Stimulated activated CD4-positive, alpha-beta T cell treated with anti-CD3 and anti-CD28 coated beads, Interleukin-12 subunit alpha, Interleukin-12 subunit beta, amount 100 ng/mL, for 4 hours (primary cell): ENCODE measurements at places on chromosomes 2 and 18.
A peak's percentile ranks its signal among the peaks of the same experiment; 100 is the strongest.

- DNase-seq = no peak
Observed at GRCh38 chr18:76368976-76369375, 126.1 kb downstream of the ZNF516 start.

- DNase-seq = no peak
Observed at GRCh38 chr2:199907008-199907714, 3.9 kb upstream of the C2orf69 start.

GRCh38 chr2:3174626-3175567, 202.7 kb downstream of the EIPR1 start:
- DNase-seq = no peak

GRCh38 chr2:10368491-10369231, 66.0 kb downstream of the HPCAL1 start:
- no peak for DNase-seq

GRCh38 chr2:24908461-24908901, 11.6 kb downstream of the ADCY3 start:
- DNase-seq = no peak

DNA sequence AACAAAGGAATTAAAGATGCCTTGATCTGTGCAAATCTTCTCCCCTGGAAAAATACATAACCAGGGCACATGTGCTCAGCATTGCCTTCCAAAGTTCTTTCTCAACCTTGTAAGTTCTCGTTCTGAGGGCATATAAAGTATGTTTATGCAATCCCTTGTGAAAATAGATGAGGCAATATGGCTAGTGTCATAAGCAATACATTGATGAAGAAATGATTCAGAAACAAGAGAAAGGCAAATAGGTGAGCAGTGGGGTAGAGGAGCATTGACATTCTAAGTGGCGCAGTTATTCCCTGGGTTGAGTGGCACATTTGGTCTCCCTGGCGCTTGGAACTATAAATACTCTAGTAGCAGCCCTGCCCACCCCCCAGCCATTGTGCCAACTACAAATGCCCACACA, 57.4 kb upstream of the PGAP1 start:
- no peak for DNase-seq

- DNase-seq = no peak
Observed at GRCh38 chr2:43305517-43305916, 79.1 kb upstream of the ZFP36L2 start.

DNA sequence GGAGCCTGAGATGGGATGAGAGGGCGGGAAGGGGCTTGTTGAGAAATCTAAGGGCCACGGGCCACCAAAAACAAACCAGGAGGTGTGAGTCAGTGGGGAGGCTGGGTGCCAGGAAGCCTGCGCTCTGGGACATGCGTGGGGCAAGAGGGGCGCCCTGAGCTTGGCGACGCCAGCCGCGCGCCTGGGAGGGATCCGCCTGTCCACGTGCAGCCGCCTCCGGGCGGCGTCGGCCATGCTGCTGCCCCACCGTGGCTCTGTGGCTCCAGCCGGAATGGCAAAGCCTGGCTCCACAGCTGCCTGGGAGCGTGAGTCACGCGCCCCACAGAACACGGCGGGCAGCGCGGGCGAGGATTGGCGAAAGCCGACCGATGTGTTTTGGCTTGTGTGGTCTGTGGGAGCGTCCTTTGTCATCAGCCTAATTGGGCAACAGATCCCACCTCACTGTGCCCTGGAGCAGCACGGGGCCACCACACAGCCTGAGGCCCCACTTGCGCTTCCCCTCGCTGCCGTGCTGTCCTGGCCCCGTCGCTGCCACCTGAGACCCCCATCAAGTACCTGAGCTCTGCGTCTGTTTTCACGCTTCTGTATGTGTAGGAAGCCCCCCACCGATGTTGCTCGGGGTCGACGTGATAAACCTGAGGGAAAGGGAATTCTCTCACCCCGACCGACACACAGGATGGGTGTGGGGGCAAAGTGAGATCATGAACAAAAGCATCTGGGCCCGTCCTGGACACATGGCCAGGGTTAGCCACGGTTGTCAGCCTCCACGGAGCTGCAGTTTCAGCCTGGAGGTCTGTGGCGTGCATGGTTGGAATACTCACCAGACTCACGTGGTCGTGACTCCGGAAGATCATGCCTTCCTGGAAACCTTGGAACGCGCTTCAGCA, 80.5 kb downstream of the NFATC1 start:
- no peak for DNase-seq

GRCh38 chr2:223832241-223832903, 5.0 kb downstream of the AP1S3 start:
- no peak for DNase-seq

- DNase-seq = no peak
Observed at GRCh38 chr2:164903204-164903603, 52.1 kb downstream of the SLC38A11 start.

GRCh38 chr2:63058144-63058920, 7.7 kb downstream of the OTX1 start:
- DNase-seq = no peak

GRCh38 chr2:113248997-113249770, 29.5 kb downstream of the PAX8 start:
- peak; percentile 68 for DNase-seq

DNA sequence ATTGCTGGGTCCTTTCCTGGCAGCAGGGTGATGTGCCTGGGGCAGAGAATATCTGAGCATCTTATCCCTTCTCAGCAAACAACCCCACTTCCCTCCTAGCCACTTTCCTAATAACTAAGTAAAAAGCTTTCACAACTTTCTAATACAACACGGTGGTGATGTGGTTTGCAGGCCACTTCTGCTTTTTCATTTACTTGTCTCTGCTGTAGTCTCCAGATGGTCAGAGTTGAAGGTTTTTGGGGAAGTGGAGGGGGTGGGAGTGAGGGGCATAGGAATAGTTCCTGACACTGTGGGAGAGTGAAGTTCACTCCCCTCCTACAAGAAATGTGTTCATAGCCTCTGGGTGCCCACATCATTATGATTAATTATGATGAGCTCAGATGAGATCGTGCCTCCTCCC, 11.6 kb downstream of the OXER1 start:
- DNase-seq = no peak

DNA sequence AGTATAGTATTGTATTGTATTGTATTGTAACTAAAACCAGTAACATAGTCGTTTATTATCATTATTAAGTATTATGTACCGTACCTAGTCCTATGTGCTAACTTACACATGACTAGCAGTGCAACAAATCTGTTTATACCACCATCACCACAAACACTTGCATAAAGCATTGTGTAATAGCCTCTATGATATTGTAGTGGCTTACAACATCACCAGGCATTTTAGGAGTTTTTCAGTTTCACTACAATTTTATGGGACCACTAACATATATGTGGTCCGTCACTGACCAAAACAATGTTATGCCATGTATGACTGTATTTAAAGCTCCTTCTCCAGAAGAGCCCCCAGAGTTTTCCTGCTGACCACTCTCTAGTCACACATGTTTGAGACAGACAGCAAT, 306.2 kb downstream of the SETBP1 start:
- no peak for DNase-seq

- DNase-seq = no peak
Observed at GRCh38 chr2:110828330-110828729, 96.0 kb downstream of the ACOXL start.

DNA sequence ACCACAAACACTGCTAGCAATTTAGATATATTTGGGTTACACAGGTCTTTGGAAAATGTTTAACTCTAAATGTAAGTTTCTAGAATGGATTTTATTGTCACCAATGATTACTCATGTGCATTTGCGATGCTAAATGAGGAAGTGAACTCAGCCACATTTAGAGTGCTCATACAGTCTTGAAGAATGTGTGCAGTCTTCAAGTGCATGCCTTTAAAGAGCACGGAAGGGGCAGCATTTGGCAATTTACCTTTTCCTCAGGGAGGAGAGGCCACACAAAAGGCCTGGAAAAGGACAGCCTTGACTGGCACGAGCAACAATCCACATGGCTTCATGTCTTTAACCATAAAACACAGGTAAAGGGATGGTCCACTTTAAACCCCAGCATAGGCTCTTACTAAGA, 78.5 kb upstream of the STK17B start:
- no peak for DNase-seq

GRCh38 chr2:161943011-161943410, 131.0 kb downstream of the DPP4 start:
- DNase-seq = no peak

- DNase-seq = no peak
Observed at GRCh38 chr2:118479020-118479419, 368.4 kb downstream of the EN1 start.

GRCh38 chr2:18253686-18254197, 306.7 kb downstream of the RDH14 start:
- DNase-seq = no peak

- no peak for DNase-seq
Observed at GRCh38 chr2:228321015-228321414, 139.5 kb upstream of the SPHKAP start.

DNA sequence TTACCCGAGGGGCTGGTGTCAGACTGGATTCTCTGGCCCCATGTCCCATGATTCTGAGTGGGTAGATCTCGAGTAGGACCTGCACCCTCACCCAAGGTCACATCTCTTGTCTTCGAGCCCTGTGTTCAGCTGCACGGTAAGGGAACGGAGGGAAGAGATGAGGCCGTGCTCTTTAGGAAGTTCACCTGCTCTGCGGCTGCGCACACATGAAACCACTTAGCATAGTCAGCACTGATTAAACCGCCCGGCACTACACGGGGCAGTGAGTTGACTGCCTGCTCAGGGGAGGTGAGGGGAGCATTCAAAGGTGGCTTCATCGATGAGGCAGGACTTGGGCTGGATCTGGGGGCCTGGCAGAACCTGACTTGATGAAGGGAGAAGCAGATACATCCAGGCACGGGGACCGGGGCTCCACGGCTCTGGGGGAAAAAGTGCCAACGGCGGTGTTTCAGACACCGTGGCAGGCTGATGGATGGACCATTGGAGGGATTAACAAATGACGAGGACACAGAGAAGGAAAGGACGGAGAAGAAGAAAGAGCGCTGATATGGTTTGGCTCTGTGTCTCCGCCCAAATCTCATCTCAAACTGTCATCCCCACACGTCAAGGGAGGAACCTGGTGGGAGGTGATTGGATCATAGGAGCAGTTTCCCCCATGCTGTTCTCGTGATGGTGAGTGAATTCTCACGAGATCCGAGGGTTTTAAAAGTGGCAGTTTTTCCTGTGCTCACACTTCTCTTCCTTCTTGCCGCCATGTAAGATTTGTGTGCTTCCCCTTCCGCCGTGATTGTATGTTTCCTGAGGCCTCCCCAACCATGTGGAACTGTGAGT, 248.6 kb downstream of the CYP26B1 start:
- no peak for DNase-seq

DNA sequence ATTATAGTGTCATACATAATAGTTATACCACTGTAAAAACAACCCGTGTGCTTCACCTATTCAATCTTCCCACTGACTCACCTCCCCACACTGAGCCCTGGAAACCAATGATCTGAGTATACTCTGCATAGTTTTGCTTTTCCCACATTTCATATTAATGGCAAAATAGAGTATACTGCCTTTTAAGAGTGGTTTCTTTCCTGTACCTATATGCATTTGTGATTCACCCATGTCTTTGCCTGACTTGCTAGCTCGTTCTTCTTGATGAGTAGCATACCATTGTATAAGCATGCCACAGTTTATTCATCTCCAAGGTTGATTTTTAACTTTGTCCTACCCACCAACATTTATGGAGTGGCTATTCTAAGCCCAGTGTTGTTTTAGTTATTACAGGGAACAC, 686.4 kb downstream of the PLCL1 start:
- DNase-seq = no peak

GRCh38 chr2:201275990-201276389, 15.7 kb downstream of the CASP8 start:
- no peak for DNase-seq

GRCh38 chr18:70627182-70627802, 338.4 kb downstream of the SOCS6 start:
- no peak for DNase-seq

GRCh38 chr2:78999406-78999805, 26.1 kb upstream of the REG3G start:
- DNase-seq = no peak

DNA sequence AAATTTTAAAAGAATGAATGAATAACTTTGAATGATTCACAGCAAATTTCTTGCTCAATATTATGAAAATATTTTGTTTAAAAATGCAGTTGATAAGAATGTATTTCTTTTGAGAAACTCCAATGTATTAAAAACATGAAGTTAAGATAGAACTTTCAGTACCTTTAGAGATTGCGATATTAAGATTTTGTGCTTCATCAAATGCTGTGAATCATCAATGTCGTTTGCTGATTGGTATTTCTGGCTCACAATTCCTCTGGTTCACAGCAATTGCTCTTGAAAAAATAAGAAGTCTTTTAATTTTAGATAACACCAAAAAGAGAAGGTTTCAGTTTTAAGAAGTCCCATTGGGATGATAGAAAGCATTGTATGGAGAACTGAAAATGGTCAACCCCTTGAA, 228.7 kb downstream of the IKZF2 start:
- DNase-seq = no peak

DNA sequence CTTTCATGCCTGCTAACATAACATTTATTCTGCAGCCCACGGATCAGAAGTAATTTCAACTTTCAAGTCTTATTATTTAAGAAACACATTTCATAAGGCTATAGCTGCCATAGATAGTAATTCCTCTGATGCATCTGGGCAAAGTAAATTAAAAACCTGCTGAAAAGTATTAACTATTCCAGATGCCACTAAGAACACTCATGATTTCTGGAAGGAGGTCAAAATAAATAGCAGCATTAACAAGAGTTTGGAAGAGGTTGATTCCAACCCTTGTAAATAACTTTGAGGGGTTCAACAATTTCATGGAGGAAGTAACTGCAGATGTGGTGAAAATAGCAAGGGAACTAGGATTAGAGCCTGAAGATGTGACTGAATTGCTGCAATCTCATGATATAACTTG, 77.6 kb downstream of the CCDC148 start:
- DNase-seq = no peak

DNA sequence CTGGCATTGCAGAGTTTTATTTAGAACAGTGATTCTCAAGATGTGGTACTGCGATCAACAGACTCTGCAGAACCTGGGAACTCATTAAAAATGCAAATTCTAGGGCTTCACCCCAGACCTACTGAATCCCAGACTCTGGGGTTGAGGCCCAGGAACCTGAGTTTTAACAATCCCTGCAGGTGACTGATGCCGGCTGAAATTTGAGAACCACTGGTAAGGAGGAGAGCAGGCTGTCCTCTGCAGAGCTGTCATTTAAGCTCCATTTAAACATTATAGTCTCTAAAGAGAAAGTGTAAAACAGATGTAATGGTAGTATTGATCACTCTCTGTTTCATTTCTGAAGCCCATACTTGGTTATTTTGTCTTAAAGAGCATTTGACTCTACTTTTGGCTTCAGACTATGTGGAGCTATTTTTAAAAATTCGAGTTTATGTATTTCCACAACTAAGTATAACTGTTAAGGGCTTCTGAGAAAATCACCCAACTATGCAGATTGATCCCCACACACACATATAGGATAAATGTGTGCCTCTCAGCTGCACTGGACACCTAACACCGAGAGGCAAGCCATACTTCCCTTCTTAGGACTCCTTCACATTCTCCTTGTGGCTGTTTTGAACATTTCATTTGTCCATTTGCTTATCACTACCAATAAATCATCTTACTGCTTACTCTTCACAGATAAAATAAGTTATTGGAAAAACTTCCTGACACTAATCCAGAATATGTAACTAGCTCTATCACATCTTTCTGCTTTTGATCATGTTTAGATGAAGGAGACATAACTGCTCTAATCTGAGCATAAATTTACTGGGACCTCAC, 487.5 kb downstream of the DLGAP1 start:
- DNase-seq = no peak

- no peak for DNase-seq
Observed at GRCh38 chr2:240766072-240766471, 53.9 kb downstream of the KIF1A start.

GRCh38 chr2:180938451-180938850, 42.0 kb upstream of the UBE2E3 start:
- no peak for DNase-seq
